GM19239 (cell line): ENCODE measurements at places on chromosomes 5 and 9.

DNA sequence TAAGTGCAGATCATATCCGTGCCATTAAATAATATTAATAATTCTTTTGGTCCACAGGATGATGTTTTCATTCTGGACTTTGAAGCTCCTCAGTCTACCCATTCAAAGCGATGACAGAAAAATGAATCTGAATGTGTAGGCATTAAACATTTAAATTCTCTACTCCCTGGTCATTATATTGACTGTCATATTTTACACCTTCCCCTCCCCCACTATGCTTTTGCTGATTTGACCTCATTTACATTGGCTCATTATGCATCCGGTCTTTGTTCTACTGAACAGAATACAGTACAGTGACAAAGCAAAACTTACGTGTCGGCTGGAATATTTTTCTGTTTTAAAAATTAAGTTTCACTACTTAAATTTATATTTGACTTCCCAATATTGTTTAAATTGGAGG is 289.7 kb upstream of the TMEM161B start:
- DNase-seq, result no peak

- DNase-seq, result no peak
These were observed 91.5 kb downstream of the ASTN2 start for GRCh38 chr9:117323390-117323789.

GRCh38 chr9:81335879-81336421 is 353.4 kb downstream of the TLE1 start:
- no peak for DNase-seq

GRCh38 chr5:57191986-57192385 is 18.1 kb downstream of the GPBP1 start:
- DNase-seq, result no peak

DNA sequence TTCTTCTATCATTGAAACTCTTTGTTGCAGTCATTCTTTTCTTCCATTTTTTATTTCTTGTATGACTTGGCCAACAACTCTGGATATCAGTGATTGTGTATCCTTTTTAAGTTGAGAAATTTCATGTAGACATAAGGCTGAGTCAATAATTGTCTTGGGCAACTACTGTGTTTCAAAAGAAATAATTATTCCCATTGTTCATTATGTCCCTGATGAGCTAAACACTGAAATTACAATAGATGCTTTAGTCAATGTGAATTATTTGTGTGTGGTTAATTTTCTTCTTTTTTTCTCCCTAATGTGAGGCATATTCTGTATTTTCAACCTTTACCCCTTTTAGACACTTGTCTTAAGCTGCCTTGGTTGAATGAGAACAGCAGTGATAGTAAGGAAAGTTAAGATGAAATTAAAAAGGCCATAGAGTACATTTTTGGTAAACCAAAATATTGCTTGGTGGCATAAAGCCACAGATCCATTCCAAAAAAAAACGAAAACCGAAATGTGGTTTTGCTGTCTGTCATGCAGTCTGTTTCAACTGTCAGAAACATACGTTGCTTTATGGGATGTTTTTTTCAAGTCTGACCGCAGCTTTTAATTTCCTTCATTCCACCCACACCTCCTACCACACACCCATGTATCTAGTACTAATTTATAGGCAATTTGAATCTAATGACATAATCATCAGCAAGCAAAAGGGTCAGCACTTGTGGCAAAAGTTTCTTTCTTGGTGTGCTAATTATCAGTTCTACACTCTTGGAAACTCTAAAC is 21.1 kb downstream of the TLE4 start:
- DNase-seq, result no peak
